ENCODE measurements at places on chromosomes 16 and 17.

- DNase-seq, result no peak
Observed at GRCh38 chr17:9976283-9977179, 71.5 kb upstream of the RCVRN start.

GRCh38 chr17:62919388-62919787, 46.6 kb upstream of the TANC2 start:
- no peak for DNase-seq

DNA sequence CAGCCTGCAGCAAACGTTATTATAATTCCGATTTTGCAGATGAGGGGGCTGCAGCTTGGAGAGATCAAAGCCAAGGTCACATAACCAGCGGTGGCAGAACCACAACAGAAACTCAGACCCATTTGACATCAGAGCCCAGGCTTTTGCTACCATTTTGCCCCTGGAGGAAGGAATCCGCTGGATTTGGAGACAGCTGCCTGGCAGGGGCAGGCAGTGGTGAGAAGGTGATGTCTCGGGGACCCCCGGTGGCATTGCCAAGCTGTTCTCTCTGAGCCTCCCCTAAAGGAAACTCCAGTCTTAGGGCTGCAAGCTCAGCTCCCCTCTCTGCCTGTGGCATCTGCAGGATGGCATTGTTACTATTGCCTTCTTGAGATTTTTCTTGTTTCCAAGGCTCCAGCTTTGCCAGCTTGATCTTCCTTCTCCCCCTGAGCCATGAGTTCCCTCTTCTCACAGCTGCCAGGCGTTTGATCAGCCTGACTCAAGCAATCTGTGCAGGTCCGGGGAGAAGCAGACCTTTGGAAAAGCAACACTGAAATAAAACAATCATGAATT, 40.8 kb downstream of the AIPL1 start:
- DNase-seq, result no peak

DNA sequence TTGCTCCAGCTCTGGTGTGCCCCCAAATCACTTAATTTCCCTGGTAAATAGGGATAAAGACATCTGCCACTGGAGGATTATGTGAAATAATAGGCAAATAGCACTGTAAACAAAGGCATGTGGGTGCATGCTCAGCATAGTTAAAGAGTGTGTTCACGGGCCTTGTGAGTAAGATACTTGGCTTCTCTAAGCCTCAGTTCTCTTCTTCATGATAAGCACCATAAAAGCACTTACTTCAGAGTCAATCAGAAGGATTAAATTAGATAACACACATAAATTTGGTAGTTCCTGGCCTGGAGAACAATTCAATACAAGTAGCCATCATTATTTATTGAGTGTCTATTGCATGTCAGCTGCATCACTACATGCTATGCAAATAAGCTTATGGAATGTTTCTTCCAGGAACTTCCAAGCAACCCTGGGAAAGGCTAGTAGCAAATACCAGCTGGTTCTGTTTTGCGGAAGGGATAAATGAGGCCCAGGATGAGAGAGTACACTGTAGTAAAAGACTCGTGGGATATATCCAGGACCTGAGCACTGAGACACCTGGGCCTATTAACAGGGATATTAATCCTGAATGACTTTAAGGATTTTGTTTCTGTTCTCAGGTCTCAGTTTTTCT, 14.5 kb downstream of the CCL11 start:
- DNase-seq, result no peak

- DNase-seq, result no peak
Observed at GRCh38 chr16:82510789-82511305, 115.9 kb upstream of the CDH13 start.

DNA sequence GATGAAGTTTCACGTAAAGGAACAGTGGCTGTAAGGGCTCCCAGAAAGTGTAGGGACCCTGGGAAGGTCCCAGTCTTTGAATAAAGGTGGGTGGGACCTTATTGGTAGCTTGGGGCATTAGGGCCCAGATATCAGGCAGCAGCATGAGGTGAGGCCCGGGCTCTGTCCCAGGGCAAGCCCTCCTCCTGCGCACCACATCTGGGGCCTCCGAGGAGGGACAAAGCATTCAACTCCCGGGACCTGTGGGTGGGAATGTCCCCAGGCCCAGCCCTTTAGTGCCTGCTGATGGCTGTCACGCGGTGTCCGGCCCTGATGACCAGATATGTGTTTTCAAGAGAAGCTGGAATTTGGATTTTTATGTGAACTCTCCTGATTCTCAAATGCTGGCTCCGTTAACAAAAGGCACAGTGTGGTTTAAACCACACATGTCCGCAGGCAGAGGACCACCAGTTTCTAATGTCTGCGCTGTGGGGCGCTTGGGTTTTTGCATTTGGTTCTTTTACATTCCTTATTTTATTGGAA, 30.4 kb downstream of the RAI1 start:
- no peak for DNase-seq

DNA sequence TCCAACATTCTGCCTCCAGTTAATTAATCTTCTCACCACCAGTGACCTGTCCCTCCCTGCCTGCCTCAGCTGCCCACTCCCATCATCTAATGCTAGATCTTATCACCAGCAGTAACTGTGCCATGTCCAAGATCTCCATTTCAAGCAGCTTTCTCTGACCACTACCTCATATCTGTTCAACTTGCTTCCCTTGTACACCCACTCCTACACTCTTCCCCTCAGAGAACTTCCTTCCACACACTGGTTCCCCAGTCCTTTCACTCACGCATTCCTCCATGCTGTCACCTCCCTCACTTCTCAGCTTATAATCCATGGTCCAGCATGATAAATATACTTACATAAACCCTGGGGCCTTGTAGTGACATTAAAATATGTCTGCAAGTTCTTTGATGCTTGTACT, 31.8 kb upstream of the DYNLL2 start:
- no peak for DNase-seq

- no peak for DNase-seq
Observed at GRCh38 chr16:80437707-80438106, 103.1 kb upstream of the DYNLRB2 start.

GRCh38 chr17:71360301-71360700, 760.5 kb upstream of the SOX9 start:
- no peak for DNase-seq

DNA sequence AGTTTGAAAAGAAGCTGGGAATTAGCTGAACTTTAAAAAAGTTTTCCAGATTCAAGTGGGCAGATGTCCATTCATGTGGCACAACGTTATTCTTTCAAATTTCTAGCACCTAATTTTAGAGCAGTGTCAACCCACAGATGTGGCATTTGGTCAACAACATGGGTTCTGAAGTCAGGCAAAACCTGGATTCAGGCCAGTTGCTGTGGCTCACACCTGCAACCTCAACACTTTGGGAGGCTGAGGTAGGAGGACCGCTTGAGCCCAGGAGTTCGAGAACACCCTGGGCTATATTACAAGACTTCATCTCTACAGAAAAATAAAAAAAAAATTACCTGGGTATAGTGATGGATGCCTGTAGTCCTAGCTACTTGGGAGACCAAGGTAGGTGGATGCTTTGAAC, 380.2 kb upstream of the SALL1 start:
- DNase-seq, result no peak

GRCh38 chr16:14345512-14346115, 274.5 kb downstream of the MRTFB start:
- no peak for DNase-seq

DNA sequence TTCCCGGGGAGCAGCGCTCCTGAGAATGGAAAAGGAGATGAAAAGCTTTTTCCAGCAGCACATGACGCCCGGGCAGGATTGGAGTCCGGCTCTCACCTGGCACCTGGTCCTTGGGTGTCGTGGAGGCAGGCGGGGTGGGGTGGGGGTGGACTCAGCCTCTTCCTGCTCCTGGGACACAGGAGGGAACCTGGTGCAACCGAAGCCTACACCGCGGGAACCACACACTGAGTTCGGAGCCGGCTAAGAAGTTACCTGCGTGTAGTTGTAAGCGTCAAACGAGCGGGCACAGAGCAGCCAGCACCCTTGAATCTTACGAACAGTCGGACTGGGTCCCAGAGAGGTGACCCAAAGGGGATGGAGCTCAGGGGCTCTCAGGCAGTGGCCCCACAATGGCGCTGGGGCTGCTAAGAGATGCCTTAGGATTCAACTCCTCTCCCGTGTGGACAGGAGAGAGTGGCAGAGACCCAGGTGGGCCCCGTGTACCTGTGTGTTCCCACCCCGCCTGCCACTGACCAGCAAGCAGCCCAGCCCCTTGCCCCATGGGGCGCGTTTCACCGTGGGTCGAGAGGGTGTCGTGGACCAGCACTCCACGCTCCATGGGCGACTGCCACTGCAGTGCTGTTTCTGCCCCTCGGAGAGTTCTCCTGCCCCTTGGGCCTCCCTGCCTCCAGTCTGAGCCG, 105.8 kb upstream of the METRNL start:
- DNase-seq, result no peak
